ENCODE measurements at places on chromosomes 3 and 15. TPM values are rescaled to one million over a fixed set of nuclear protein-coding genes. Genes with fewer than 3 reads are reported as not detected.

DNA sequence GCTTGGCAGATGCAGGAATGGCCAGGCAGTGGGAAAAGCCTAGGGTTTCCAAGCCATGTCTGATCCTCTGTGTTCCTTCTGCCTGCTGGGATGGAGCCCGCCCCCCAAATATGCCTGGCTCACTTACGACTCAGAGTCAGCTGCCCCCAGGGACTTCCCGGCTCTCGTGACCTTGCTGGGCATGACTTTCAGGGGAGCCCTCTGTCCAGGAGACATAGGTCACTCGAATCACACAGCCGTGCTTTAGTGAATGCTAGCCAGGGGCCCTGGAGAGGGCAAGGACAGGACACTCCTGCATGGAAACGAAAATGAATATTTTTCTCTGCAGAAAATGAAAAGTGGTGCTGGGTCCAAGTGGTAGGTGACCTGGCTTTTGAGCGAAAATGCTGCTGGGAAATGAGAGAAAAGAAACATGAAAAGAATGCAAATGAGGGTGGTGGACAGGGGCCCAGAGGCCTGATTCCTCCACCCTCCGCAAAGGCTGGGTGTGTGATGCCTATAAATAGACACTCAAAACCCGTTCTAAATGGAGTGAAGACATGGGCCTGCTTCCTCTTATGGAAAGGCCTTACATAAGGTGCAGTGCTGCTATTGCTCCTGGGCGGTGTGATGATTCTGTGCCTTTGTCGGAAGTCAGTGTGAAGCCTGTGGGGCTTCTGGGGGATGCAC is 107.4 kb downstream of the APBA2 start:
- DNase-seq, result no peak

GRCh38 chr3:41450416-41451231 is 251.3 kb downstream of the CTNNB1 start:
- no peak for DNase-seq

- DNase-seq, result peak; percentile 81
Observed at GRCh38 chr3:58994746-58995330, 55.0 kb downstream of the CFAP20DC start.

- DNase-seq, result peak; percentile 55
Observed at GRCh38 chr15:79919749-79920511, 23.1 kb upstream of the MTHFS start.

Gene CEP97
- total RNA-seq, result 21.7 TPM

GRCh38 chr3:76242886-76243753 is 457.8 kb upstream of the ZNF717 start:
- no peak for DNase-seq

Gene NUP210
- total RNA-seq, result 87.7 TPM

GRCh38 chr3:16305111-16305541 is 40.1 kb downstream of the OXNAD1 start:
- no peak for DNase-seq

DNA sequence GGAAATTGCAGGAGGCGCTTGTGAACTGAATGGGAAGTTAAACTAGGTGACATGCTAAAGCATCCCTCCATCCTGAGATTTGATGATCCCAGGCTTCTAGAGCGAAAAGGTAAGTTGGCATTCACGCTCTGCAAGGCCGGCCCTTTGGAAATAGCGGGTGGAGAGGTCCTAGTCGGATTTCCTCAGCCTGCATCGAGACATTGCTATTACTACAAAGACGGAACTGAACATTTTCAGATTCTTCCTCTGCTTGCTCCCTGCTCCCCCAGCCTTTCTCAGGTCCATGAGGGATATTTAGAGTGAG is 77.7 kb downstream of the DGKG start:
- no peak for DNase-seq

DNA sequence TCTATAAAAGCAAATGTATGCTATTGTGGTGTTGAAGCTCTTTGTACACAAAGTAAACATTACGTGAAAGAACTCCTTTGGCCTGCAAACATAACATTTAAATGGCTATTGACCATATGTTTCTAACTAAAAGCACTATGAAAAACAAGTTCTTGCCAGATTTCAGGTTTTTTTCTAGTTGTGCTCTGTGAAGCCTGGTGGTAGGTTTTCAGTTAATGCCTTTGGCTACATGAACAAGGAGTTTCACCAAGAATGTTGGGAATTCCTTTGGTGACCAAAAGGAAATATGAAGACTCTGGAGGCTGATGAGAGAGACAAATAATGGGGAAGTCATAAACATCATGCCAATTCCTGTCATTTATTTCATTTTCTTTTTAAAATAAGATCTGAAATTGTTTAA is 66.0 kb downstream of the RBMS3 start:
- no peak for DNase-seq

DNA sequence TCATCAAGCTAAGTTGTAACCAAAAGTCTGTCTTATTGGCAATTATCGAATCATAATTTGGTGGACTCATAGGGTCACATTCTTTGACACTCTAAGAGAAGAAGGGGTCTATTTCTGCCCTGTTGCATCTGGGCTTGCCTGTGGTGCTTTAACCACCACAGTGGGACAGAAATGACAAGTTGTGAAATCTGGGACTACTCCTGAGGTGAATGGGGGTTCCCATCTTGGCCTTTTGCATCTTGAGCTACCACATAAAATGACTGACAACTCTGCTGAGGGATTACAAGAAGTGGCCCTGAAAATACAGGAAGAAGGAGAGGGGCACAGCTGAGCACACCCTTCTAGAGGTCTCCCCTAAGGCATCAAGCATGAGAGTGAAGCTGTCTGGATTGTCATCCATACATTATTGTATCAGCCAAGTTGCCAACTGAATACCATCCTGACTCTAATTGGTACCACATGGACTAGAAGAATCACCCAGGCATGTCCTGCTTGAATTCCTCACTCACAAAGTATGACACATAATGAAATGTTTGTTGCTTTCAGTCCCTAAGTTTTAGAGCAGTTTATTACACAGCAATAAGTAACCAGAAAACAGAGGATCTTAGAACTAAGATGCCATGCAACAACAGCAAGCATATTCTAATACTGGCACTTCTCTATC is 306.5 kb downstream of the ROBO1 start:
- no peak for DNase-seq

Gene ASB7
- 10.4 TPM for total RNA-seq

DNA sequence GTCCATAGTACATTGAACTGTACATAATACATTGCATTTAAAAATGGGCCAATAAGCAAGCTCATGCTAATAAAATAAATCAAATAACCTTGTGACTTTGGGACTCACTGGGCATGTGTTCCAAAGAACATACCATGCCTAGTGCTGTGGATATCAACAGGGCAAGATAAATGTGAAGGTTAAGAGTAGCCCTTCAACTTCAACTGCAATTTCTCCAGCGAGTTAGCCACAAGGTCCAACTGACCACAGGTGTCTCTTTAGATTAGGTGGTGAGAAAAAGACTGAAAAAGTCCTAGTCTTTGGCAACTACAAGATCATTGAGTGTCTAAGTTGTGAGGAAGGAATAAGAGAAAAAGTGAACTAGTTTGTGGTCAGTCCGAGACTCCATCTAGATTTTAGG is 78.3 kb upstream of the ATP11B start:
- no peak for DNase-seq

DNA sequence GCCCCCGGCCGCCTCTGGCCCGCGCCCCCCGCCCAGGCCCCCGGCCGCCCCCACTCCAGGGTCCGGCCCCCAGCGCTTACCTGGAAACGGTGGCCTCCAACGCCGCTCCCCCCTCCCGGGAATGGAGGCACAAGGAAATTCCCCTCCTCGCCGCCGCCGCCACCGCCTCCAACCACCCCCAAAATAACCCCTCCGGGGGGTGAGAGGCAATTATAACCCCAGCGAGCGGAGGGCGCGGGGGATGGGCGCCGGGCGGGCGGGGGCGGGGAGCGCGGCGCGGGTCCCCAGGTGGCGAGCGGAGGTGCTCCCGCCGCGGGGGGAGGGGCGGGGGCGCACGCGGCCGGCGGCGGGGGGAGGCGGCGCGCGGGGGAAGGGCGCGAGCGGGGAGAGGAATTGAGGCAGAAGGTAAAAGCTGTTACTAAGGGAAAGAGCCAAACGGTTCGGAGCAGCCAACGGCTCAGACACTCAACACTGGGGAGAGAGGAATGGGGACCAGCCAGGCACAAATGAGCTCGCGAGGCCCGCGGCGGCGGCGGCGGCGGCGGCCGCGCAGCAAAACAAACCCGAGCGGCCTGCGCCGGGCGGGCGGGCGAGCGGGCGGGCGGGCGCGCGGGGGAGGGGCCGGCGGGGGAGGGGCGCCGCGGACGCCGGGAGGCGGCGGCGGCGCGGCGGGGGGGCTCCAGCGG is at the start of gene TBL1XR1:
TSS of gene TBL1XR1 (minus strand) at position 442 of the 686 bp plus-strand sequence. CDS start 132,505 bp downstream, outside the sequence.
- peak; percentile 93 for DNase-seq

Gene GRIP2
- not detected for total RNA-seq

- DNase-seq, result peak; percentile 89
Observed at GRCh38 chr15:90143166-90143655, 40.9 kb upstream of the IDH2 start.

Gene CPNE4
- total RNA-seq, result not detected

Gene XCR1
- not detected for total RNA-seq

GRCh38 chr3:118766306-118766669 is 268.4 kb downstream of the IGSF11 start:
- DNase-seq, result no peak

DNA sequence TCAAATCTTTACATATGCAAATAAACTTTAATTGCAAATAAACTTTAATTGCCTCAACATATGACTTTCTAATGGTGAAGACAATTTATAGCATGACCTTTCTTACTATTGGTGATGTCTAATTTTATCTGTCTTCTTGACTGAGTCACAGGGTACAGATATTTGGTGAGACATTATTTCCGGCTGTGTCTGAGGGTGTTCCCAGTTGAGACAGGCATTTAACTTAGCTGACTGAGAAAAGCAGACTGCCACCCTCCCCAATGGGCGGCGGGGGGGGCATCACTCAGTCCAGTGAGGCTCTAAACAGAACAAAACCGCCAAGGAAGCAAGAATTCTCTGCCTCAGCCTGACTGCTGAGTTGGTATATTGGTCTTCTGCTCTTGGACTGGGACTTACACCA is 160.0 kb downstream of the TBL1XR1 start:
- no peak for DNase-seq

GRCh38 chr3:145942052-145942451 is 218.9 kb downstream of the PLOD2 start:
- DNase-seq, result no peak

Gene DCP1A
- 16.6 TPM for total RNA-seq

- DNase-seq, result no peak
Observed at GRCh38 chr3:151398895-151399294, 14.3 kb upstream of the P2RY12 start.

Gene LRRIQ4
- total RNA-seq, result 0.07 TPM

DNA sequence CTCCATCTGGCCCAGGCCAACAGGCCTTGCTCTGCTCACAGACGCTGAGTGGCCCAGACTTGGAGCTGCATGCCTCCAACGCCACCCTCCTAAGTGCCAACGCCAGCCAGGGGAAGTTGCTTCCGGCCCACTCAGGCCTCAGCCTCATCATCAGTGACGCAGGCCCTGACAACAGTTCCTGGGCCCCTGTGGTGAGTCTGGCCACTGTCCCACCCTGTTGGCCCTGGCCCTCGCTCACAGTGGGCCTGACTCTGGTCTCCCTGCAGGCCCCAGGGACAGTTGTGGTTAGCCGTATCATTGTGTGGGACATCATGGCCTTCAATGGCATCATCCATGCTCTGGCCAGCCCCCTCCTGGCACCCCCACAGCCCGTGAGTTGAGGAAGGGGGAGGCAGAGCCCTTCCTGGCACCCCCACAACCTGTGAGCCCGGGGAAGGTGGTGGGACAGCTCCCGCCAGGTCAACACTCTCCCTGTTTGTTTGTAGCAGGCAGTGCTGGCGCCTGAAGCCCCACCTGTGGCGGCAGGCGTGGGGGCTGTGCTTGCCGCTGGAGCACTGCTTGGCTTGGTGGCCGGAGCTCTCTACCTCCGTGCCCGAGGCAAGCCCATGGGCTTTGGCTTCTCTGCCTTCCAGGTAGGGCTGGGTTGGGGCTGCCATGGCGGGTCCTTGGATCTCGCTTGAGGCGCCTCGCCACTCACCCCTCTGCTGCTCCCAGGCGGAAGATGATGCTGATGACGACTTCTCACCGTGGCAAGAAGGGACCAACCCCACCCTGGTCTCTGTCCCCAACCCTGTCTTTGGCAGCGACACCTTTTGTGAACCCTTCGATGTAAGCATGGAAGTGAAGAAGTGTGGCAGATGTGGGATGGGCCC is 10.0 kb downstream of the NT5DC2 start:
- DNase-seq, result no peak

GRCh38 chr15:67840749-67841512 is 1.1 kb upstream of the RNU6-1 start:
- no peak for DNase-seq

Gene CP
- total RNA-seq, result not detected

GRCh38 chr15:69194025-69194827 is 33.8 kb downstream of the GLCE start:
- DNase-seq, result no peak

Gene SERPINI2
- not detected for total RNA-seq

Gene ADCY5
- total RNA-seq, result not detected

Gene SPG21
- total RNA-seq, result 93.0 TPM

Gene EFCAB12
- total RNA-seq, result 0.04 TPM

Gene ZDHHC23
- total RNA-seq, result 35.6 TPM

Gene SPRED1
- total RNA-seq, result 27.7 TPM

Data from Karpas-422 (cell line).